Pancreas (tissue), 10 donors: ENCODE measurements at places on chromosomes 6 and 20.

DNA sequence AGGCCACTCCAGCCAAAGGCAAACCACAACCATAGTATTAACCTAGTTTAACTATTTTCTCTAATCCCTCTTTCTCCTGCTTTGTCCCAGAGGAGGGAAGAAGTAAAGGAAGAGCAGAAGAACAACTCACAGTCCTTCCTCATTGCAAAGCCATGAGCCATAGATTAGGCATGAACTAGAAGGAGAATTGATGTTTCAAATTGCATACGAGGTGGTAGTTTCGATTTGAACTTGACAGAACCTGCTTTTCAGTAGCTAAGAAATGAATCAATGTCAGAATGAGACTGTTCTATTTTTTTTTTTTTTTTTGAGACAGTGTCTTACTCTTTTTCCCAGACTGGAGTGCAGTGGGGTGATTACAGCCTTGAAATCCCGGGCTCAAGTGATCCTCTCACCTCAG, 48.3 kb downstream of the PROKR2 start:
- no peak for DNase-seq

DNA sequence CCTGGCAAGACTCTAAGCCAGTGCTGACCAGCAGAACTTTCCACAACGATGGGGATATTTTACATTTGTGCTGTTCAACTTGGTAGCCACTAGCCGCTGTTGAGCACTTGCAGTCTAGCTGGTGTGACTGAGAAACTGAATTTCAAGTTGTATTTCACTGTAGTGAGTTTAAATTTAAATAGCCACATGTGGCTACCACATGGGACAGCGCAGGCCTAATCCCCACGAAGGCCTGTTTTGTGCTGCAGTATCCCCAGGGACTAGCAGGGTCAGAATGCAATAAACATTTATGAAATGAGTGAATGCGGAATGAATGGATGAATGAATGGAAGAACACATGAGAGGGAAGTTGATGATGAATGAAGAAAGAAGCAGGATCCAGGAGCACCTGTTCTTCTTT, 115.8 kb downstream of the TRERF1 start:
- no peak for DNase-seq

DNA sequence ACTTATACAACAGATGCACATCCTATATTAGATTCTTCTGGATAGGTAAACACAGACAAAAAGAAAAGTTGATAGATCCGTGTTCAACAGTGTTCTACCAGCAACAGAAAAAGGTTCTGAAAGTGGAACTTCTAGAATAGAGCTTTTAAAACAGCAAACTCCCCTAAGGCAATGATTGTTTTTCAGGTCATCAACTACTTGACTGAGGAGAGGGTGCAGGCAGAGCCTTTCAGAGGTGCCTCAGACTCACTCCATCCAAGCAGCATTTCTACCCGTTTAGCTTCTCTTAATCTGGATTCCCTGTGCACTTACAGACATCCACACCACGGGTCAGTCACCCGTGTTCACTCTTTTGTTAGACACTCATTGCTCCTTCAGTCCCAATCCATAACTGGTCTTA, 28.9 kb downstream of the FYN start:
- DNase-seq: no peak

GRCh38 chr20:39289316-39289715, 327.2 kb downstream of the DHX35 start:
- no peak for DNase-seq

DNA sequence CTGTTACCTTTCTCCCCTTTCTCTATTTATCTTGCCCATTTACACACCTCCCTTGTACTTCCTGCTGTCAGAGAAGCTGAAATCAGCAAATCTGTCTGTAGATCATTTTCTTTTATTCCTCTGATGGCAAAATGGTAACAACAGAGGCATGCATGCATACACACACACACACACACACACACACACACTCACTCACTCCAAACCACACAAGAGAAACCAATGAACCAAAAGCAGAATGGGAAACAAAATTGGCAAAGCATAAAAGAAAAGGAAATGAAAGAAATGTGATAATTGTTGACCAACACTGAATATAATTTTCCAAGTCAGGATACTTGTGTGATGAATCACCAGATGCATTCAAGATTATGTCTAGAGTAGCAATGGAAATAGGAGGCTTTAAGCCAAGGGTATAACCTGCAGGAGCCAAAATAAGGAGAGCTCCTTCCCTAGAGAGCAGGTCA, 172.4 kb downstream of the PLCB4 start:
- DNase-seq: no peak
